ENCODE measurements at places on chromosomes 16 and 17. TPM values are rescaled to one million over a fixed set of nuclear protein-coding genes. Genes with fewer than 3 reads are reported as not detected.

DNA sequence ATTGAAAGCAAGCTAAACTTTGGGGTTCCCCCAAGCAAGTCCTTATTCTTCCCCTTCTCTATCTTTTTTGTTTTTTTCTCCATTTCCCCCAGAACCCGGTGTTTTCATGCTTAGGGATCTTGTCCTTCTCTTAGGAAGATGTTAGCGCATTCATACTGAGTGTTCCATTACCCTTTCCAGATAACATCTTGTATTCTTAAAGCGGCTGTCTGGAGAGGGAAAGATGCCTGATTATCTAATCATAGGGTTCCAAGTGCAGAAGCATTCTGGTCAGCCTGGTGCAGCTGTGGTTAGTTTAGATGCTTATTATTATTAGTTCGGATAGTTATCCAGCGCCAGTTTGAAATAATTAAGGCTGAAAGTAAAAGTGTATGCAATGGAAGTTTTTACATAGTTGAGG, 2.0 kb downstream of the TOM1L1 start:
- DNase-seq: no peak

CES4A gene
- total RNA-seq: 19.2 TPM

CHAD gene
- total RNA-seq: not detected

DNA sequence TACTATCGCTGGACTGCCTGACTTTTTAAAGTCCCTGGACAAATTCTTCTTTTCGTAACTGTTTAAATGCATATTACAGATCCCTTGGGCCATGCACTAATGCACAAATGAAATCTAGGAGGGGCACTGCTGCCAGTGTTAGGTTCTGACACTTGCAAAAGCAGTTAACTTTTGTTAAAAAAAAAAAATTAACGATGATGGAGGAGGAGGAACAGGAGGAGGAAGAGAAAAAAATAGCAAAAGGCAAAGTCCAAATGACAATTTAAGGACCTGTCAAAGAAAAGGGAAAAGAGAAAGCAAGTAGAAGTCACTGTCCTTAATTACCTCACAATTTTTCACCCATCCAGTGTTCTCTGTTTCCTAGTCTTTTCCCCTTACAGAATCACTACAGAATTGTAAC, 97.8 kb upstream of the CORO6 start:
- no peak for DNase-seq

CD300E gene
- 0.44 TPM for total RNA-seq

GRCh38 chr16:87740909-87741424, 24.8 kb downstream of the KLHDC4 start:
- DNase-seq: no peak

LRRC46 gene
- not detected for total RNA-seq

GRCh38 chr17:66981983-66982508, 17.5 kb downstream of the CACNG4 start:
- DNase-seq: no peak

DNA sequence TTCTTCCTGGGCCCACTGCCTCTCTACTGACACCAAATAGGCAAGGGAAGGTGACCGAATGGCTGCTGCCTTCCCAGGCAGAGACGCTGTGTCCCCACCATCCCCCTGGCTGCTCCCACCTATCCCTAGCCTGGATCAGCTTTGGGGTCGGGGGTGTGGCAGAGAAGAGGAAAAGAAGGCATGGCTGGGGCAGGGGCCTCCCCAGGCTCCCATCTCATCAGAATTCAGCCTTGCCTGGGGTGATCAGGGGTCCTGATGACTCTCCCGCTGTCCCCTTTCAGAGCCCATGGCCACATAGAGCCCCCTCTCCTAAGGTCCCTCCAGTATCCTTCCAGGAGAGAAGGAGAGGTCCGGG, 665 bp downstream of the PLXDC1 start:
- no peak for DNase-seq

PSMC3IP gene
- 9.0 TPM for total RNA-seq

PRSS22 gene
- not detected for total RNA-seq

DNA sequence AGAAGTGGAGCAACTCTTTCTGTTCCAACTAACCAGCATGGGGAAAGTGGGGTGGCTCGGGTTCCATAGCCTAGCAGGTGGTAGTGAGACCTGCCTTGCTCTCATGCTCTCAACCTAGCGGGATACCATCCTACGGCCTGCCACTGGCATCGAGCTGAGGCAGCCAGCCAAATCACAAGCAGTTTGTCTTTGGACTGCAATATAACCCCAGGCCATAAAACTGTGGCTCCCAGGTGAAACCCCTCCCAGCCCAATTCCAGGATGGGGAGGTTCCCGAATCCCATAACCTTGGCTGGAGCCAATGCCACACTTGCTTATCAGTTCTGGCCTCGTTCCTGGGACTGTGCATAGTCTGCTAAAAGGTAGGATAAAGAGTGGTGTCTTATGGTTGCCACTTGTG, 155.8 kb upstream of the NETO2 start:
- DNase-seq: no peak

PRKCB gene
- 6.9 TPM for total RNA-seq

CCL1 gene
- not detected for total RNA-seq

DNA sequence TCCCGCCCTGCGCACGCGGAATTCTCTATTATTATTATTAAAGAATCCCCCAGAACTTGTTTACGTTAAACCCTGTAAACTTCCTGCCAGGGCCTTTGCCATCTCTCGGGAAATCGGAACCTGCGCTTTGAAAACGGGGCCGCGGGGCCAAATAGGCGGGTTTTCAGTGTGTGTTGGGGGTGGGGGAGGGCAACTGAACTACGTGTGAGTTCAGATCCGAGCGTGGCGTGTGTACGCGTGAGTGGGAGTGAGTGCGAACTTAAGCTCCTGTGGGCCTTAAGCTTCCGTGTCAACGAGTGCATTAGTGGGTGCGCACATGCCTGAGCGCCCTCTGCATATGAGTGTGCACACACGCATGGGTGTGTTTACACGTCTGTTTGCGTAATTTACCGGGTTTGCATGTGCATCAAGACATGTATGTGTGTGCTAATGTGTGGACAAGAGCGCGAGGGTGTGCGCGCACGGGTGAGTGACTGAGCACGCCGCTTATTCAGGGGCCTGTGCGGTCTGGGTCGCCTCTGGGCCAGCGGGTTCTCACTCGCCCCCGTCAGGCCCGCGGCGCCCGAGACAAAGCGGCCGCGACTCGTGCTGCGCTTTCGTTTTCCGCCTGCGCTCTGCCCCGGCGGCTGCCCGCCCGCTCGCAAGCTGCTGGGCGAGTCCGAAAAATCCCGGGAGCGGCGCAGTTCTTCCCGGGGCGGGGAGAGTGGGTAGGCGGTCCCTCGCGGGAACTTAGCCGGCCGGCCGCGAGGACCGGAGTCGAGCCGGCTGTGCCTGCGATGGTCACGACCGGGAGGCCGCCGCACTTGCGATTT, 1.2 kb upstream of the FOXF1 start:
- no peak for DNase-seq

- DNase-seq: no peak
Observed at GRCh38 chr17:17384961-17385360, 81.8 kb downstream of the NT5M start.

DNA sequence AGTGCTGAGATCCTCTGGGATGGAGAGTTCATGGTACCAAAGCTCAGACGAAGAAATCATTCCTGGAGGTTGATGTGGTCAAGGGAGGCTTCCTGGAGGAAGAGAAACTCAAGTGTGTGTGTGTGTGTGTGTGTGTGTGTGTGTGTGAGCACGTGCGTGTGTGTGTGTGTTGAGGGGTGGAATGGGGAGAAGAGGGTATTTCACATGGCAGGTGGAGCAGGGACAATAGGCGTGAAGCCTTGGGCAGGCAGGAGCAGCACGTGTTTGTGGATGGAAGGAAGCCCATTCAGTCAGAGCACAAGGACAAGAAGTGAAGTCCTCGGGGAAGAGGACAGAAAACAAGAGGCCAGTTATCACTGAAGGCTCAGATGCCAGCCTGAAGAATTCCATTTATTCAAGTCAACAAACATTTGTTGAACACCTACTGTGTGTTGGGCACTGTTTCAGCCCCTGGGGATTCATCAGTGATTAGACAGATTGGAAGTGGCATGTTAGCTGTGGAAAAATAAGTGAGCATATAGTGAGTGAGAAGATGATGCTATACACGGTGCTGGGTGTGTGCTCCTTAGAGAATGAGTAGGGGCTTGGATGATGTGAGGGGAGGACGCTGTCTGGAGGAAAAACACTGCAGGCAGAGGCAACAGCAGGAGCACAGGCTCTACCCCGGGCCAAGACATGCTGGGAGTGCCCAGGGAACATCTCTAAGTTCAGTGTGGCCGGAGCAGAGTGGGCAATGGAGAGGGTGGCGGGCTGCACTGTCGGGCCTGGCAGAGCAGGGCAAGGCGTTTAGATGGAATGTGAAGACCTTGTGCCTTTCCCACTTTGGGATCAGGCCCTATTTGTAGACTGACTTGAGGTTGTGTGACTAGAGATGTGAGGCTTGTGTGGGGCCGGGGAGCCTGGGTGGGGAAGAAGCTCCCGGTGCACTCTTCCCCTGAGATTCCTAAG, 267.1 kb downstream of the CBLN1 start:
- DNase-seq: no peak

DNA sequence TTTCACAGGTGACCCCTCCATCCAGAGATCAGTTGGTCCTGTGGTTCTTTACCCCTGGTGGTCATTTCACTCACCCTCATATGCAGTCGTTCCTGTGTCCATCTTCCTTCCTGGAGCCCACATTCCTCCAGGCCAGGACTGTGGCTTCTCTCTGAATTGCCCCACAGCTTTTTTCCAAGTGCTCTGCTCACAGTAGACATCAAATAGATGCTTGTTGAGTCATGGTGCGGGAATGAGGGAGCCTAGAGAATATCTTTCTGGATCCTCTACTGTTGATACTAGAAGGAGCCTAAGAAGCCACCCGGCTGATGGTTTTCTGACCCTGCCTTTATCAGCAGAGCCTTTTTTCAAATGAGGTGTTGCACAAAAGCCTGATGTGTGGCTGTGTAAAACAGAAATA, 10.4 kb downstream of the USB1 start:
- DNase-seq: no peak

GRCh38 chr16:27495191-27495590, 54.5 kb downstream of the GTF3C1 start:
- DNase-seq: peak; percentile 71

CLCN7 gene
- total RNA-seq: 136 TPM

SLC6A2 gene
- total RNA-seq: not detected

DNA sequence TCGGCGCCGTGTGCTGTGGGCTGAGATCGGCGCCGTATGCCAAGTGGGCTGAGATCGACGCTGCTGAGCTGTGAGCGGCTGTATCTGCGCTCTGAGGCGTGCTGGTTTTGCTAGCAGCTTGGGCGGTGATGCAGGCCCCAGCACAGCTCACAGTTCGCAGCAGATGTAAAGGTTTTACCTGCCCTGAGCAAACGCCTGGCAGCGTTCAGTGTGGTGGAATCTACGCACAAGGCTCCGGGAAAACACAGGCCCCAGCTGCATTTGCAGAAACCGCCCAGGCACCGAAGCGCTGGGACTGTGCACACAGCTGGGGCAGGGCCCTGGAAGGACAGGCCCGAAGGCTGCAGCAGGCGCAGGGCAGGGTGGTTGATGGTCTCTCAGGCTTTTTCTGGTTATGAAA, 8.0 kb upstream of the ZNF469 start:
- no peak for DNase-seq

GRCh38 chr17:56937687-56938086, 23.2 kb downstream of the COIL start:
- DNase-seq: no peak

DNA sequence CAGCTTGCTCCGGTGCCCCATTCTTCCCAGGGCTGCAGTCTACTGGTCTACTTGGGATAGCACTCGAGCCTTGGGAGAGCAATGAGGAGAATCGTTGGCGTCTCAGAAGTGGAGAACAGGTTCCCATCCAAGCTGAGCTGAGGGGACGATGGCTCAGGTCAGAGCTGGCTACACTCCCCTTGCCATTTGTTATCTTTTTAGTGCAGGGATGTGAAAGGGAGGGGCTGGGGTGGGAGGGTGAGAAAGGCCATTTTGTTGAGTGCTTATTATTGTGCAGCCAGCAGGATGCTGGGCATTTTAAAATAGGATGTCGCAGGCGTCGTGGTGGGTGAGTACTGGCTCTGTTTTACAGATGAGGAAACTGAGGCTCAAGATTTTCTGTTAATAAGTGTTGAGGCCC, 410.8 kb downstream of the SNX29 start:
- DNase-seq: no peak

DNA sequence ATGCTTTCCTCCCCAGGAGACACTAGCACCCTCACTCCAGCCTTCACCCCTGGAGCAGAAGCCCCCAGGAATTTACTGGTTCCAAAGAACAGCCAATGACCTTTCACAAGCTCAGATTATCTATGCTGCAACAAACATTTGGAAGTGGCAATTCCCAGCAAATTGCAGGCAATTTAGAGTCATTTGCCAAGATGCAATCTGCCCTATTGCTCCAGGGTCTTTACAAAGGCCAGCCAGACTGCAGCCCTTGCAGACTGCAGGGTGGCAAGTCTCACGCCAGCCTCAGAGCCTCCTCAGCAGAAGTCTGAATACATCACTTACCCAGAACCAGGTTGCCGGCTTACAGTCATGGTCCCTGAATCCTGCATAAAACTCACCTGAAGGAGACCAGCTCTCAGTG, 21.8 kb downstream of the AXIN1 start:
- DNase-seq: no peak

PDIA2 gene
- 3.3 TPM for total RNA-seq

GRCh38 chr17:44901411-44901921, 2.2 kb upstream of the EFTUD2 start:
- DNase-seq: no peak

IGF2BP1 gene
- total RNA-seq: not detected

GRCh38 chr17:56891751-56892150, 22.1 kb downstream of the TRIM25 start:
- no peak for DNase-seq

SEPTIN12 gene
- not detected for total RNA-seq

DNA sequence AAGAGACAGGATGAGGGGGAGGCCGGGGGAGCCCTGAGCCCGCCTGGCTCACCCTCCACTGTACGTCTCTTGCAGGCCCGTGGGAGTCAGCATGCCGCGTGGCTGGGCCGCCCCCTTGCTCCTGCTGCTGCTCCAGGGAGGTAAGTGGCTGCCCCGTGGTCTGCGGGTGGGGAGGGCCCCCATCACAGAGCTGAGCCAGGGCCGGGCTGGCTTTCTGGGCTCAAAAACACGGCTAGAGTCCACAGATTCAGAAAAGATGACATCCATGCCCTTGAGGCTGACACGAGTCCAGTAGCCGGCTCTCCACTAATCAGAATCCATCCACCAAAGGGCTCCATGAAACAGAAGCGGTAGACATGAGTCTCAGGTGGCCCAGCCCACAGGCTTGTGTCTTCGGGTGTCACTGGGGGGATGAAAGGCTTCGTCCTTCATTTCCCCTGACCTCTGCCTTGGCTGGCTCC, 28.0 kb downstream of the IL21R start:
- DNase-seq: no peak
